Fibroblast of skin of left quadriceps (primary cell): ENCODE measurements at places on chromosomes 6 and 20.

DNA sequence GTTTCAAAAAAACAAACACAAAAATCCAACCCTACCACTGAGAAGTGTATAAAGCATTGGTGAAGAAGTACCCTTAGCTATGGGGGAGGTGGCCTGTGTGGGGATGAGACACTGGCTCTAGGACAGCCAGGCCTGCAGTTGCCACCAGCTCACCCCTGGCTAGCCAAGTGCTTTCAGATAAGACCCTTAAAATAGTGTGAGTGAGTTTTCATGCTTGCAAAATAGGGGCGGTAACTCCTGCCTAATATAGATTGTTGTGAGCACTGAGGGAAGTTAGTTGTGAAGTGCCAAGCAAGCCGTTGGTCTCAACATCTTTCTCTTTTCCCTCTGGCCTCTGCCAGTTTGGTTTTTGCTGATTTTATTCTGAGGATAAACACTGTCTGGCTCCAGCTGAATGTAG, 11.3 kb downstream of the PPP1R3G start:
- DNase-seq = no peak

- no peak for DNase-seq
Measured at GRCh38 chr20:23363257-23363649, 1.3 kb downstream of the GZF1 start.

- DNase-seq = no peak
Measured at GRCh38 chr20:63029358-63030121, 22.8 kb upstream of the BHLHE23 start.

GRCh38 chr6:170129691-170130171, 161.1 kb downstream of the DLL1 start:
- DNase-seq = no peak

GRCh38 chr20:11411765-11412164, 505.9 kb upstream of the BTBD3 start:
- DNase-seq = no peak

DNA sequence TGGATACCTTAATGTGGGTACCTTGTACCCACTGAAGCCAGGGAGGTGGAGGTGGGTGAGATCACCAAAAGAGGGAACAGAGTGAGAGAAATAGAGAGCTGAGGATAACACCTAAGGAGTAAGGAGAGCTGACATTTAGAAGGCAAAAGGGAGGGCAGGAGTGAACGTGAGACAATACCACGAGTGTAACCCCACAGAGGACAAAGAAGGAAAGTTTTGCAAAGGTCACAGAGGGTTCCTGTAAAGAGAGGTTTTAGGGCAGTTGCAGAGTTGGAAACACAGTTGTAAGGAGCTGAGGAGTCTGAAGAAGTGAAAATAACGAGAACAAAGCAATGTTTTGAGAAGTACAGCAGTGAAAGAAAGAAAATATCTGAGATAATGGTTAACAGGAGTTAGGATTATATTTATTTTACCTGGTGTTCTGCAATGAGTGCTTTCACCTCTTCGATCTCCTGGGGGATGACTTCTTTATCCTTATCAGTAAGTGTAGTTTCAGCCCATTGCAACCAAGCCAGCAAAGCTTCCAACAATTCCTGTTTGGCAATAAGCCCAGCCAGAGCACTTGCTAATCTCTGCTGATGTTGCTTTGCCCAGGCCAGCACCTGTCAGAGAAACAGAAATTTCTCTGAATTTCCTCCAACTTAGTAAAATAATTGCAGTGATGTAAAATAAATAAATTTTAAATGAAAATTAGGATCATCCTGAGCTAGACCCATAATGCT, 166.8 kb downstream of the DST start:
- DNase-seq = no peak

DNA sequence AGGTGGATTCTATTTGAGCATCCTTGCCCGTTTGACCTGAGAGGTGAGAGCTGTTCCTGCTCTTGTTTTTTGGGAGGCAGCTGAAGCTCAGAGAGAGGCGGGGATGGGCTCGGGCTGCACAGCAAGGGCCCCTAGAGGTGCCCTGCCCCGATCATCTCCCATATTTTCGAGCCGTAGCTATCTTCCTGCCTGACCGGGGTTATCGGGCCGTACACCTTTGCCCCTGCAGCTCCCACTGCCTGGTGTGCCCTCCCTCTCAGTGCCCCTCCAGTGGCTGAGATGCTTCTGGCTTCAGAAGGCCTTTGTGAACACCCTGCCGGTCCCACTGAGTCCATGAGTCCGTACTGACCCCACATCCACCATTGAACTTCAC, 6.7 kb downstream of the SRC start:
- DNase-seq = no peak

DNA sequence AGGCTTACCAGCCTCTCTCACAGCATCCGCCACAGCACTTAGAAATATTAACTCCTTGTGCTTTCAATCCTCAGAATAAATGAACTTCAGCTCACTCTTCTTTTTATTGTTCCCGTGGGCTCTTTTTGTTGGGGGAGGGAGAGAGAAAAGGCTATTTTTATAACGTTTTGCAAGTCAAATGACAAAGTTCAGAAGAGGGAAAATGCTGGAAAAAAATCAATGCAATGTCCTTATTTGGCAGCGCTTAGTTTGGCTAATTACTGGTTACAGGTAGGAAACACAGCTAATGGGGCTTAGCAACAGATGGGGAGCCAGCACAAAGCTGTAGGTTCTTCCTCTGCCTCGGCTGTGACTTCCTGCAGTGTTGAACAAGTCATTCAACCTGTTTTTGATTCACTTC, 1067.0 kb upstream of the MAP3K7 start:
- DNase-seq = no peak

DNA sequence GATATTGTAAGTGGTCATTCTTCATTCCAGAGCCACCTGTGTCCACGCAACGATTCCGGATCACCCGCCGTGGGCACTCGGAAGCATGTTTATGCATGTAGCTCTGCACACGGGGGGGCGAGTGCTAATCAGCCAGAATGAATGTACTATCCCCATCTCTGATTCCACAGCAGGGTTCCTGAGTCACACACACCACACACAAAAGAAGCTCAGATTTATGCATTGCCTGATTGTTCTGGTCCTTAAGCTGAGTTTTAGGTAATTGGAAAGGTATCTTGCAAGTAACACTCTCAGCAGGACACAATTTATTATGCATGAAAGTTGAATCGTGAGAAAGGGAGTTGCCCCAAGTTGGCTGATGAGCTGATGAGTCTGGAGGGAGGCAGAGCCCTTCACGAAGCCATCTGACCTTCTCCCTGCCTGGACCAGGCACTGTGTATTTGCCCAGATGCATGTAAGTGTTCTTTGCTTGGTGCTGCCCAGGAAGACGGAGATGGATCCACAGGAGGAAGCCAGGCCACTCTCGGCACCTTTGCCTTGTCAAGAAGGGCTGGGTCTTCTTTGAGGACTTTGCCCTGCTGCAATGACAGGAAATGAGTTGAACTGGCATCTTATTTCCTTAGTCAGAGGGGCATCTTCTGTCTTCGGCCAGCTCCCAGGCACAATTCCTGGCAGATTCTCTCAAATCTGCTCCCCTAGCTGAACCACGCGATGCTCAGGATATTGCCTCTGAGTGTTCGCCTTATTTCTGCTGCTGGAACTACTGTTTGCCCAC, 141.1 kb downstream of the SYNDIG1 start:
- no peak for DNase-seq

GRCh38 chr6:28693751-28694443, 168.2 kb downstream of the GPX5 start:
- no peak for DNase-seq

DNA sequence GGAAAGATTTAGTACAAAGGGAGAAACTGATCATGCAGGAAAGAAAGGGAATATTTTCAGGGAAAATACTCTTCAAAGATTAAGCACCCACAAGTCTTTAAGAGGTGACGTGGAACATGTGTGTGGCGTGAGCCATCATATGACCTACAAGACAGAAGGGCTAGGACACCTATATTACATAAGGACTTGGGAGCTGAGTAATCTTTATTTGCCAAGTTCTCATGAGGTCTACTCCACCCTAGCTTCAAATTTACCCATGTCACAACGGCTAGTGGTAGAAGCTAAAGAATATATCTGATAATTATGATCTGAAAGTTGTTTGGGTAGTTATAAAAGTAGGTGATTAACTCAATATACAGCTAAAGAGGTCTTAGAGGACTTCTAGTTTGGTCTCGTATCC, 167.8 kb downstream of the GJA10 start:
- no peak for DNase-seq

DNA sequence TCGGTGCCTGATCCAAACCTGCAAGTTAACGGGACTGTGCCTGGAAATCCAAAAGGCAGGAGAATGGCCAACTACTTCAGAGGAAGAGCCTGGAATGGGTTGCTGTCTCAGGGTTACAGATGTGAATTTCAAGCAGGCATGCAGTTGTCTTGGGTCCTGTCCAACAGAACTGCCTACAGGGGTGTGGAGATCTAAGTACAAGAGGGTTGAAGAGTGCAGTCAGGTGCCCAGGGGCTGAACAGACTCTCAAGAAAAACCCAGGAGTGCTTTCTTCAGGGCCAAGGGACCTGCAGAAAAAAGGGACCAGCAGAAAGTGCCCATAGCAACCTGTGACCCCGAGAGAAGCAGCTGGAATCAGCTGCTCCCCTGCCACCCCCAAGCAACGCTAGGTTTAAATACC, 71.0 kb downstream of the PREP start:
- DNase-seq = no peak

- DNase-seq = no peak
Measured at GRCh38 chr6:1385129-1386037, 4.0 kb upstream of the FOXF2 start.

DNA sequence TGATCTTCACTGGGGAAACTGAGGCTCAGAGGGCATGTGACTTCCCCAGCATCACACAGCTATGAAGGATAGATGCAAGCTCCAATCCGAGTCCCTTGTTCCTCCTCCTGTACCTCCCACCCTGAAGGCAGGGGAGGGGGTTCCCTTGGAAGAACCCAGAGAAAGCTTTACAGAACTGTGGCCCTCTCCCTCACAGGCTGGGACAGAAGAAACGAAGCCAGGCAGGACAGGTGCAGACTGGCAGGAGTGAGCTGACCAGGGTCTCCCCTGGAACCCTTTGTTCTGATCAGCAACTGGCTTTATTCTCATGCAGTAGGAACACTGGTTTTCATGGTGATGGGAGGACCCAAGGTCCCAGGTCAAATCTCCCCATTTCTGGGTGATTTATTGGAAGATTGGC, 90.2 kb downstream of the TMEM242 start:
- no peak for DNase-seq

DNA sequence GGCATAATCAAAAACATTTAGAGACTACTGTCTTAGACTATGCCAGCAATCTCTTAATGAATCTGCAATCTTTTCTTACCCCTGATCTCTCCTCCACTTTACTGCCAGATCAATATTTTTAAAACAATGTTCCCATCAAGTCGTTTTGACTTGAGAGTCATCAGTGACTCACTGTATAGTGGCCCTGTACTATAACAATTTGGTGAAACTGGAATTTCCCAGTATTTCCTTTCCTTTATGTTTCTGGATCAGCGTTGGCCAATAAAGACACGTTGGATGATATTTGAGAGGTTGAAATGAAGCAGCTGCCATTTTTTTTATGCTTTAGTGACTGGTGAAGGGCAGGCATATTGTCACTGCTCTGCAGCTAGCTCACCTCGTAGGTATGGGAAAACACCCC, 10.1 kb upstream of the SMIM13 start:
- no peak for DNase-seq

DNA sequence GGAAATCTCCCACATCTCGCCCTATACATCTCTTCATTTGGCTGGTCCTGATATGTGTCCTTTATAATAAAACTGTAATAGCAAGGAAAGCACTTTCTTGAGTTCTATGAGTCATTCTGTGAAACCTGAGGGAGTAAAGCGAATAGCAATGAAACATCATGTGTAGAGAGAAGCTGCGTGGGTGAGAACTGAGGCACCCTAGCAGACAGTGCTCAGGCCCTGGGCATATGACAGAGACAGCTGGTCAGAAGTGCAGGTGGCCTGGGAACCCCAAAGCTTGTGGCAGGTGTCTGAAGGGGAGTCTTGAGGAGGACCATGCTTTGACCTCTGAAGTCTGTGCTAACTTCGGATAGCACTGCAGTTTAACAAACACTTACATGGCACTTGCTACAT, 1.3 kb upstream of the BLOC1S5 start:
- no peak for DNase-seq

DNA sequence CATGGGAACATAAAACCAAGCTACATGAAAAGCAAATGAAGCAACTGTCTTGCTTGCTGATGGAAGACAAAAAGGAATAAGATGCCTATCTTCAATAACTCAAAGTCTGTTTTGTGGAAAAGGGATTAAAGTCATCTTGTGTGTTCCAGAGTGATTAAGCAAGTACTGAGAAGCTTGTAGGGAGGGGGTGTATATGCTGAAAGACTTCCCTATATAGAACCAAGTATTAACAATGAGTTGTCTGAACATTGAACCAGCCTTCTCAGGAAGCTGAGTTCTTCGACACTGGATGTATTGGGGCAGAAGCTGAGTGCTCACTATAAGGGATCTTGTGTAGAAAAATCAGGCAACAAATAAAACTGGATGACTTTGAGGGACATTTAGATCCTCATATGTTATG, 451.8 kb downstream of the CD83 start:
- no peak for DNase-seq

DNA sequence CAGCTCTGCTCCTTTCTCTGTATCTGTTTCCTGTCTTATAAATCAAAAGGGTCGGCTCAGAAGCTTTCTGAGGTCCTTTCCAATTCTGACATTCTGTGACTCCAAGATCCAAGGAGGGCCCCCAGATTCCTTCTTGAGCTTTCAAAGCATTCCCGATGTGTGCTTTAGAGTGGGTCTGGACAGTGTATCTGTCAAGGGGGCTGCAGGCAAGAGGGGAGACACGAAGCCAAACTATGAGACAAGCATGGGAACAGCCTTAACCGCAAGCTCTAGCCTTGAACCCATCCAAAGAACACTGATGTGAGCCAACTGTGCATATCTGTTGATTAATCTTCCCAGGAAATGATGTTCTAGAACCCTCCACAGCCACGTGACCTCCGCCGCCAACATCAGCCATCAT, 73.8 kb downstream of the TSHZ2 start:
- no peak for DNase-seq

- DNase-seq = no peak
Measured at GRCh38 chr6:98454809-98455322, 379.5 kb upstream of the POU3F2 start.

DNA sequence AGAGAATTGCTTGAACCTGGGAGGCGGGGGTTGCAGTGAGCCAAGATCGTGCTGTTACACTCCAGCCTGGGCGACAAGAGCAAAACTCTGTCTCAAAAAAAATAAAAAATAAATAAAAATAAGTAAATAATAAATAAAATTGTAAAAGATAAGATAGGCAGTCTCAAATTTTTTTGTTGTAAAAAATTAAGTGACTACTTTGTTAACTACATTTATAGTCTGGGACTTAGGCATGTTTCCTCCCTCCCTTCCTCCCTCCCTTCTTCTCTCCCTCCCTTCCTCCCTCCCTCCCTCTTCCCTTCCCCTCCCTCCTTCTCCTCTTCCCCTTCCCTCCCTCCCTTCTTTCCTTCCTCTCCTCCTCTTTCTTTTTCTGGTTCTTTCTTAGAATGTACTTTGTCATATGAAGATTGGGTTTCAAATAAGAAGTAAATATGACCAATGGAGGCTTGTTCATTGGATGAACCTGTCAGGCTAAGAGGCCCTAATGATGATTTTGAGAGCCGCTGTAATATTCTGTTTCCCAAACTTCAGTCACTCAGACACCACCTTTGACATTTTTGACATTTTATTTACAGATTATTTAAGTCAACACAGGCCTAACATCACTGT, 24.2 kb downstream of the ZFP64 start:
- DNase-seq = no peak
